ENCODE measurements at places on chromosomes 2 and 18.

DNA sequence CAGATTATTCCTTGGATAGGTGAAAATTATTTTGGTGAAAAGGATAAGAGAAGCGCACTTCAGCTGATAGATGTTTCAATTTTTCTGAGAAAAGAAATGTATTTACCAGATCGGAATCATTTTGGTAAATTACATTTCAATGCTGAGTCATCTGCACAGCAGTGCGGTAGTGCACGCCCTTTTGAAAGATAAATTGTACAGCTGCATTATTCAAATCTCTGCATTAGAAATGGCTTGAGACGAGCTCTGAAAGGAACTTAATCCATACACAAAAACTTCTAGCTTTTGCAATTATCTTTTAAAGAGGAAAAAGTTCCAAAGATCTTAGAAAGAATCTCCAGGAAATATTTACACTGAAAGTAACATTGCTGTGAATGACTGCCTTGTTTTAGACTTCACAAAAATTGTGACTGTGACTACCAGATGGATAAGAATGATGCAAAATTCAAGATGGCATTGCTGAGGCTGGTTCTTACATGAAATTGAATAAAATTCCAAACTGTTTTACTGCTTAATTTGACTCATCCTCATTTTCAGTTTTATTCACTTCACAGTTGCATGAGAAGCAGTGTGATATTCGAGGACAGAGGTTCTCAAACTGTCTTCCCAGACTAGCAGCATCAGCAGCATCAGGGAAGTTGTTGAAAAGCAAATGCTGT, 161.7 kb downstream of the RND3 start:
- no peak for DNase-seq

DNA sequence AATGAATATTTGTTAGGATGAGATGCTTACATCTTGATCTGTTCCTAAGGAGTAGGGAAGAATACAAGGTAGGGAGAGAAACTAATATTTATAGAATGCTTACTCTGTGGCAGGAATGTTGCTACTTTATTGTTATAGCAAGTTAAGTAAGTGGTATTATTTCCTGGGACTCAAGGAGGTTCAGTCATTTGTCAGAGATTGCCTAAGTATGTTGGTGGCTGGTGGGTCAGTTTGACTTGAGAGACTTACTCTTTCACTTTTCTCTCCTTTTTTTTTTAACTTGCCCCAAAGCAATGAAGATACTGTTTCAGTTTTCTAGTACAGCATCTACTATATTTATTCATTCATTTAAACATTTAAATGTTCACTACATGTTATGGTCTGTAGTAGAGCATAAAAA, 209.2 kb upstream of the STON1 start:
- no peak for DNase-seq

DNA sequence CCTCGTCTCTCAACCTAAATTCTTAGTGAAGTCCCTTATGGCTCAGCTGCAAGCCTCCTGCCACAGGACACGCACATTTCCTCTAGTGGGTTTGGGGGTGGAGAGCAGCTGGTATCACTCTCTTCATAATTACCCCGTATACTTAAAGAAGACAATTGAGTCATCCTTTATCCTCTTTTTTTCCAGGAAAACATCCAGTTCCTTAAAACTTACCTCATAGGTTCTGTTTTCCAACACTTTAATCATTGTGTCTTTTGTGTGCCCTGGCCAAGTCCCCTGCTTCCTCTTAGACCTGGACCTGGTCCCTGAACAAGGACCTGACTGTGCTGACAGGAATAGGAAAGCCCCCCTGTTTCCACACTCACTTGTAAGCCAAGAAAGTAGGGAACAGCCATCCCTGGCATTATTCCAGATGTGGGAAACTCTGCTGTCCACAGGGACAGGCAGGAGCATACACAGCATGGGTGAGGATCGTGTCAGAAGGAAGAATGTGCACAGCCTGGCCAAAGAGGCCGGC, 42.3 kb upstream of the MYO1B start:
- DNase-seq, result no peak

- DNase-seq, result no peak
Measured at GRCh38 chr2:2484301-2484700, 153.2 kb upstream of the MYT1L start.

- no peak for DNase-seq
Measured at GRCh38 chr18:27198036-27198435, 12.9 kb upstream of the CHST9 start.

DNA sequence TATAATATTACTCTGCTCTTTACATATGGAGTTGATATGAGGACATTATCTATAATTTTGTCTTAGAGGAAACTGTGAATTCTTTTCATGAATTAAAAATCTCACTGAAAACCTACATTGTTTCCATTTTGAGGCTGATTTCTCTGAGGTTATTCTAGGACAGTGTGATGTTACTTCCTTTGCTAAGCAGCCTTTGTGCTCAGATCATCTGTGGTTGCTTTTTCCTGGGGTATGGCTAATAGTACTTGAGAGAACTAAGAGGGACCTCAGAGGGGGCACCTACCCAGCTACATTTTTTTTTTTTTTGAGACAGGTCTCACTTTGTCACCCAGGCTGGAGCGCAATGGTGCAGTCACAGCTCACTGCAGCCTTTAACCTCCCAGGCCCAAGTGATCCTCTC, 8.7 kb upstream of the MPP4 start:
- no peak for DNase-seq

- DNase-seq, result no peak
Measured at GRCh38 chr2:25494616-25495015, 152.9 kb upstream of the DNMT3A start.

DNA sequence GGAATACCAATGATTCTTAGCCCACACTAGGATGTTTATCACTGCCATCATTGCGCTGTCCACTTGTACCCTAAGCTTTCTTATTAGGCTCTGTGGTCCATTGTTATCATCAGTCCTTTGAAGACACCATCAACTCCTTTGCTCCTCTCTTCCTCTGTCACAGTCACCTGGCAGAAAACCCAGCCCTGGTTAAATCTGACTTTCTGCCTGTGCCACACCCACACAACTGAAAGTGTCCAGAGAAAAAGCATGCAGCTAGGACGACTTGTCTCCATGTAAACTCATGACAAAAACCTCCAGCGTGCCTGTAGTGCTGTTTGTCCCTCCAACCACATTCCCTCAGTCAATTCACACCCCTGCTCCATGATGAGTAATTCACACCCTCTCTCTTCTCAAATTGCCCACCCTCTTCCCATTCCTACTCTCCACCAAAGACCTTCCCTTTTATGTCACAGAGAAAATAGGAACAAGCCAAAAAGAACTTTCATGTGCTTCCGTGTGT, 297.4 kb upstream of the MGAT5 start:
- DNase-seq, result no peak

DNA sequence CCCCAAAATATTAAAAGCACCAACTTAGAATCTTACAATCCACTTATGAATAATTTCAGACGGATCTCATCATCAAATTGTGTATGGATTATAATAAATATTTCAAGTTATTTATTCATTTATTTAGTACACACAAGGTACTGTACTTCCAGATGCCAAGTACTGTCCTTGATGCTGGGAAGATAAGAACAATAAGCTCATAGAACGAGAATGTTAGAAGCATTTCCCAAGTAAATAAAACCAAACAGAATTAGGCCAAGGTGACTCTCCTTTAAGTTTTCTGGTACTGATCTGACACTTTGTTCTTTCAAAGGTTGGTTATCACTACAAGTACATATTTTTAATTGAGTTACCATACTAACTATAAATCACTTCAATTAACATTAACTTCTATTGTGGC, 416.1 kb upstream of the ETAA1 start:
- DNase-seq, result no peak

GRCh38 chr2:43724728-43725526, 48.7 kb upstream of the C1GALT1C1L start:
- no peak for DNase-seq

DNA sequence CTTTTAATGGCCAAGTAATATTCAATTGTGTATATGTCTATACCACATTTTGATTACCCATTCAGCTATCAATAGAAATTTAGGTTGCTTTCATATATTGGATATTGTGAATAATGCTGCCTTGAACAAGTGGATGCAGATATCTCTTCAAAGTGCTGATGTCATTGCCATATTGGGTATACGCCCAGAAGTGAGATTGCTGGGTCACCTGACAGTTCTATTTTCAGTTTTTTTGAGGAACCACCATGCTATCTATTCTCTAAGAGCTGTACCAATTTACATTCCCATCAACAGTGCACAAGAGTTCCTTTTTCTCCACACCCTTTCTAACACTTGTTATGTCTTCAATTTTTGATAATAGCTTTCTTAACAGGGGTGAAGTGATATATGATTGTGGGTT, 306.9 kb downstream of the ZNF516 start:
- no peak for DNase-seq

DNA sequence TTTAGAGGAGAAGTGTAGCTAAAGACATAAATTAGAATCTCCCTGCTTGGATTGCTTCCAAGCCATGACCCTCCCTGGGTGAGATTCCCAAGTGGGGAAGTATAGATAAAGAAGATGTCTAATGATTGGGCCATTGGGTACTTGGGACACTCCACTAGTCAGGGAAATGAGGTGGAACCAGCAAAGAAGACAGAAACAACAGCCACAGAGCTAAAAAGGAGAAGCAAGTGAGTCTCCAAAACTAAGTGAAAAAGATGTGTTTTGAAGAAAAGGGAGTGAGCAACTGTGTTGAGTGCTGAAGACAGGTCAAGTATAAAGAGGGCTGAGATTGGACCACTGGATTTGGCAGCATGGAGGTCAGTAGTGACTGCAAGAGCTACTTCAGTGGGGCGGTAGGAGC, 276.7 kb upstream of the STON1 start:
- no peak for DNase-seq

- no peak for DNase-seq
Measured at GRCh38 chr18:55136864-55137263, 177.6 kb upstream of the CCDC68 start.

DNA sequence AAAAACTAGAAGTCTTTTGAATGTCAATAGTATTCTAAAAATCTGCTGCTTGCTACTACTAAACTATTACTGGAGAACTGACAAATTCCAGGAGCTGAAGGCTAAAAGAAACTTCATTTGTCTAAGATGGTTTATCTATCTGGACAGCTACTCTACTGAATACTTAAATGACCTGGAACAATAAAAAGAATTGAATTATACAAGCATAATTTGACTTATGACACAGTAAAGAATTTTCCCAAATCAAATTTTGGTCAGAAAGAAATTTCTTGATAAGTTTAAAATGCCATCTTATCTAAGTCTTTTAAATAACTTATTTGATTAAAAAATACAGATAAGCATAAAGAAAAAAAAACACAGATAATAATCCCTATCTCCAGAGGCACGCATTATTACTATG, 80.2 kb upstream of the ITGA4 start:
- no peak for DNase-seq

DNA sequence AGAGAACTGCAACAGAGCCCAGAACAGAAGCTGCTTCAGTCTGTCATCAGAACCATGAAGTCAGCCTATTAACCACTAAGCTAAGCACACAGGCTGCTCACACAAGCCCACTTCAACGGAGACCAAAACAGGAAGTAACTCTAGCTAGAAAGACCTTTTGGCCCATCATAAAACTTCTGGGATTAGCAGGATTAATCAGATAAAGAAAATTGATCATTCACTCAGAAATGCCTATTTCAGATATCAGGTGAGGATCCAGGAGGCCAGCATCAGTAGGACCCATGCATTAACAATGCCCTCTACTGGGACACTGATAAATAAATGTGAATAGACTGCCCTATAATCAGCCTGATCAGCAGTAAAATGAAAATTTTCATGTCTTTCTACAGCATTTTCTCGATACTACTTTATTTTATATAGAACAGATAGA, 101.4 kb downstream of the WDPCP start:
- DNase-seq, result no peak

DNA sequence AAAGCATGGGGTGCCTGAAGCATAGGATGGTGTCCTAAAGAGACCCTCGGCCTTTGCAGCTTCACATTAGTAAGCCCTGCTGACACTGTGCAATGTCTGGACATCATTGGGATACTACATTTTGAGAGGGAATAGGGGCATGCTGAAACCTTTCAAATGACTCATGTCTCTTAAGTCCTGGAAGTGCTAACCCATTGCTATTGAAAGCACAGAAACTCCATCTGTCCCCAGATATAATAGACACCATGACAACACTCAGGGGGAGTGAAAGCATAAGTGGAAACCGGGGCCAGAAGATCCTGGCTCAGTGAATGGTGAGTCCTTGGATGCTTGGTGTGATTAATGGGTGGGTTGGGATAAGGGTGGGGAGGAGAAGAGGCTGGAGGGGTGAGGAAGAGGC, 595.5 kb upstream of the ID2 start:
- no peak for DNase-seq

GRCh38 chr2:43191947-43192516, 34.4 kb downstream of the ZFP36L2 start:
- DNase-seq, result no peak

All from mucosa of gallbladder (tissue), 1 donor.